ENCODE measurements at places on chromosomes 5 and 9. TPM values are rescaled to one million over a fixed set of nuclear protein-coding genes. Genes with fewer than 3 reads are reported as not detected.

DNA sequence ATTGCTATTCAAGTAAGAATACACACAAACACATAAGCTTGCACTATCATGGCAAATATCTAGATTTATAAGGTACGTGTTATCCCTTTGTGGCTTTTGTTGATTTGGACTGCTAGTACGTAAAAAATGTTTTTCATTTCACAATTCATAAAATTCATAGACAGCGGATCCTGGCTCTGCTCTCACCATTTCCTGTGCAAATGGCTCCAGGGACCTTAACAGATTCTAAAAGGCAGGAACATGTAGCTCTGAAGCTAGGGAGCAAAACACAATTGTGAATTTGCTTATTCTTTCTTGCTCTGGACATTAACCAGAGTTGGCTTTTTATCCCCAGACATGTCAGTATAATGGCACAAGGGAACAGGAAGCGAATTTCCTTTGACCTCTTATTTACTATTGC, 1019.9 kb upstream of the WWC1 start:
- DNase-seq, result no peak

The IFNA16 gene
- polyA plus RNA-seq, result not detected

The NUTM2G gene
- 0.82 TPM for polyA plus RNA-seq

GRCh38 chr5:78527054-78527859, 121.3 kb downstream of the LHFPL2 start:
- no peak for DNase-seq

DNA sequence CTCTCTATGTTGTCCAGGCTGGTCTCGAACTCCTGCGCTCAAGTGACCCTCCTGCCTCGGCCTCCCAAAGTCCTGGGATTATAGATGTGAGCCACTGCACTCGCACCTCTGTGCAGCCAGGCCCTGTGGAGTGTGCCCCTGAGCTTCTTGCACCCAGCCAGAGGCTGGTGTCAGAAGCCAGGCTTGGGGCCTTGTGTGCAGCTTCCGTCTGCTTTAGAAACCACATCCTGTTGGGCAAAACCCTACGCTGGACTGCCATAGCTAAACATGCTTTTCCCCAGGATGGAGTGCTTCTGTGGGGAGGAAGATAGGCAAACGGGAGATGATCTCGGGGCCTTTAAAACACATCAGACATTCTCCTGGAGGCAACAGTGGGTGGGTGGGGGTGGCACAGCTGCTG, 40.1 kb downstream of the PRRT1B start:
- DNase-seq, result no peak

DNA sequence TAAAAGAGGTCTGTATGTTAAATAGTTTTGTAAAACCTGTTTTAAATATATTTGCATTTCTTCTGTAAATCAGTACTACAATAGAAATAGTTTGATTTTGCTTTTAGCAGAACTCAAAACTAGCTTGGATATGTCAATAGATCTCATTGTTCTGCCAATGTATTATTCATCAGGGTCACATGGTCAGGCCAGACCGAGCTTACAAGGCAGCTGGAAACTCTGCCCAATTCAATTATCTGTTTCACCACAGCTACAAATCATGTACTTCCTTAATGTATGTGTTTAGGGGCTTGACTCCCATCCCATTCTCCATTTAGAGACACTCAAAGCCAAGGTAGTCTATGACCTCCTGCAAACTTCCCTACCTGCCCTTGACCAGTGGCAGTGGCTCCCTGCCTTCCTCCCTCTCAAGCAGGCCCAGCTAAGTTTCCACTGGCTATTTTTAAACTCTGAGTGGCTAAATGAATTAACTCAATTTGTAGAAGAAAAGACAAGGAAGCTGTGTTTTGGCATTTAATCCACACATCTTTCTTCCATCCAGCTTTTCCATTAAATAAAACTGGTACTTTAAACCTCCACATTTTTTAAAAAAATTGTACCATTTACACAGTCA, 46.4 kb upstream of the SELENOP start:
- DNase-seq, result no peak

GRCh38 chr5:150261231-150261630, 28.3 kb downstream of the CAMK2A start:
- DNase-seq, result no peak

The CA9 gene
- polyA plus RNA-seq, result not detected

The PCDHB5 gene
- polyA plus RNA-seq, result 7.2 TPM

DNA sequence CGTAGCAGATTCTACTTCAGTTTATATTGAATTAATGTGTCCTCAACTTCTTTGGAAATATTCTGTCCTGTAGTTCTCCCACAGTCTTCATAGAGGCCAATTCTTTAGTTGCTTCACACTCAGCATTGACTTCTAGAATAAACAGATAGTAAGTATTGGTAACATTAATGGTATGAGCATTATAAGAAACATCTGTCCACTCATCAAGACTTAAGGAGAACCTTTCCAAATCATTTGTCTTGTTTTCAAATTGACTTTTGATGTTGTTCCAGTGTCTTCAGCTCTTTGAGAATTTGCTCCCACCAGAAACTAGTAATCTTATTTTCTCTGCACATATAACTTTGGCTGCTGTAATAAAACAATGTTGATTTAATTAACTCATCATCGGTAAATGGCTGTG, 18.3 kb downstream of the RANBP17 start:
- DNase-seq, result no peak

- no peak for DNase-seq
Measured at GRCh38 chr9:3840311-3840710, 314.5 kb upstream of the RFX3 start.

DNA sequence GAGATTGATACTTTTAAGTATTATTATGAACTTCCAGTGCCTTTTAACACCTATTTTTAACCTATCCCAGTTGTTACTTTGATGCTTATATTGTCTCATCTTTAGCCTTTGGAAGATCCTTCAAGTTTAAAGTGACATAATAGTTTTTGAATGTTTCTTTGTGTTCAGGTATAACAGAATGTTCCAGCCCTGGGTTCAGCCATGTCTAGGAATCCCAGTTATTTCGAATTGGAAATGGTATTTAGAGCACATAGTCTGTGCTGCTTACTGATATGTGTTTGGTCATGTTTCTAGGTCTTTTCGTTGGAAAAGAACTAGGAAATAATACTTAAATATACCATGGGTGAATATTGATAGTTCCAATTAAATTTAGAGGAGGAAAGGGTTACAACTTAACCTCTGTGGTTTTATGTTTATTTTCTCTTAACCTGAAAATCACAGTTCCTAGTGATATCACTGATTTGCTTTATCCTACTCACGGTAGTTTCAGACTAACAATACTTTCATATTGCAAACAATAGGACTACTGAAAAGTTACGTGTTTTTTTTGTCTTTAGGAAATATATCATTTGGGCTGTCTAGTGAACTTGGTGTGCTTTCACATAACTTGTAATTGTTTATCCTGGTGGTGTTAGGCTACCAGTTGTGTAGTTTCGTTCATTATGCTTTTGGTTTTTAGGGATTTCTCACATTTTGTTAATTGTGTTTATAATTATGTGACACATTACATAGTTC, 37.8 kb downstream of the UHRF2 start:
- DNase-seq, result no peak

DNA sequence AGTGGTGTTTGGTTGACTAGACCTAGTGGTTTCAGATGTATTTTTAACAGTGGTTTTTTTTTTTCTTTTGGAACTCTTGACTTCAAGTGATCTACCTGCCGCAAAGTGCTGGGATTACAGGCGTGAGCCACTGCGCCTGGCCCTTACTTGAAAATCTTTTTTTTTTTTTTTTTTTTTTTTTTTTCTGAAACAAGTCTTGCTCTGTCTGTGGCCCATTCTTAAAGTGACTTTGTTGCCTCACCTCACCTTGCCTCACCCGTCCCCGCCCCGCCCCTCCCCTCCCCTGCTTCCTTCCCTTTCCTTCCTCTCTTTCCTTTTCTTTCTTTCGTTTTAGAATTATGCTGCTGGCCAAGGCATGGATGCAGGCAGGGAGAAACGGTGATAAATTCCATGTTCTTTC, 26.0 kb downstream of the GPBP1 start:
- DNase-seq, result no peak

The DRD1 gene
- not detected for polyA plus RNA-seq

The KCTD16 gene
- 2.4 TPM for polyA plus RNA-seq

DNA sequence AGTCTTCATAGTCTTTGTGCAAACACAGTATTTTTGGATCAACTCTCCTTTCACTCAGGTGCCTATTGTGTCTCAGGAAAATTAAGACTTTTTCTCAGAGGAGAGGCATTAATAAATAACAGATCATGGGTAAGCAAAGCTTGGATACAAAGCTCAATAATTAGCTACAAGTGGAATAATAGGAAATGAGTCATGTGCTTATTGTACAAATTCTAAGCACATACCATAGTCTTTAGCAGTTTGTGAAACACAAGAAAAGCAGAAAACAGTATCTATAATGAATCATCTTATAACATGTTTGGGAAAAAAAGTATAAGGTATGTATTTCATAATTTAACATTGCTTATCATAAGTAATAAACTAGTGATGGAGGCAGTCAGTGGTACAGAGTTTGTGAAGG, 477.0 kb downstream of the CDH10 start:
- DNase-seq, result no peak

The GRXCR2 gene
- not detected for polyA plus RNA-seq

- DNase-seq, result no peak
Measured at GRCh38 chr9:124444166-124444565, 6.1 kb upstream of the ADGRD2 start.

DNA sequence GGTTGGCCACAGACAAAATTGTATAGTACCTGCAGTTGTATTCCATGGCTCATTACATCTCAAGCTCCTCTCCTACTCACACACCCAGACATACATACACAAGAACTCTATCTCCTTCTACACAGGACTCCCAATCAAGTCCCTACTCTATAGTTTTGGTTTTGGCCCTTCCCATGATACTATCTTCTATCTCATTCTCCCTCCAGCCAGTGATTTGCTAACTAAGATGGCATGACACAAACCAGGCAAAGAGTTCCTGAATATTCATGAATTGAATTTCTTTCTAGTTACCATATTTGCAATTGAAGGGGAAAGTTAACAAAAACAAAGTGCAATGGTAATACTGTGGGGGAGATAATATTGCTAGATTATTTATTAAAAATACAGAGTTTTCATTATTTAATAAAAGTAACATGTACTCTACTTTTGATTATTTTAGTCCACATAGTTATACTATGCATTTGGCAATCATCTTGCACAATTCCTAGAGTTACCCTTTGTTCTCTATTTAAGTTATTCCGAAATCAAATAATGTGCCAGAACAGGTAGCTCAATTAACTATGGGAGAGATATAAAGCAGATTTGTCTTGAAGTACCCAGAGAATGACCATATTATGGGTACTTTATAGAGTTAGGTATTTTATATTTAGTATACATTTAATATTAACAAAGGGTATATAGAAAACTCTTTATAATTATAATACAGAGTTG, 9.6 kb upstream of the LURAP1L start:
- no peak for DNase-seq

- no peak for DNase-seq
Measured at GRCh38 chr5:10831419-10831818, 70.4 kb upstream of the DAP start.

GRCh38 chr5:107572715-107573368, 97.9 kb downstream of the EFNA5 start:
- no peak for DNase-seq

- no peak for DNase-seq
Measured at GRCh38 chr9:77679088-77679487, 31.0 kb upstream of the GNA14 start.

GRCh38 chr9:126752881-126753670, 51.8 kb upstream of the ZBTB43 start:
- DNase-seq, result no peak

The GAS1 gene
- polyA plus RNA-seq, result 57.3 TPM

The CRHBP gene
- 28.8 TPM for polyA plus RNA-seq

The PCDHGA8 gene
- polyA plus RNA-seq, result 0.31 TPM

The GLRA1 gene
- polyA plus RNA-seq, result 0.10 TPM

DNA sequence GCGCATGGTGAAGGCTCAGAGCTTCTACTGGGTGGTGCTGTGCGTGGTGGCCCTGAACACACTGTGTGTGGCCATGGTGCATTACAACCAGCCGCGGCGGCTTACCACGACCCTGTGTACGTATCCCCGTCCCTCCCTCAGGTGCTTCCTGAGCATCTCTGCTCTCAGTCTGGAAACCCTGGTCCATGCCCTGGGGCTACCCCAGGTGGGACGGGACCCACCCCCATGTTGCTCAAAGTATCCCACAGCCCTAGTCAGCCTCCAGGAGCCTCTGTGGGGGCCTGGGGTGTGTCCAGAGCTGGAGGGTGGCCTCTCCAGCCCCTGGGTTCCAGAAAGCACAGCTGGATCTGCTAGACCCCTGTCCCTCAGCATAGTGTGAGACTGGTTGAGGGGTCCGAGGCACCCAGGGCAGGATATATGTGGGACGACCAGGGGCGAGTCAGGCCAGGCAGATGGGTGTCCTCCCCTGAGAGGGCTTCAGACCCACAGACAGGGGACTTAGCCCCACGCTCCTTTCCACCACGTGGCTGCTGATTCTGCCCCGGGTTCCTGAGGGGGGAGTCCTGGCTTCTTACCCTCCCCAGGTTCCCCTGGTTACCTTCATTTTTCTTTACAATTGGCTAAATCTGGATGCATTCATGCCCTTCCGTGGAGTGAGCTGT, 94.0 kb downstream of the CACNA1B start:
- DNase-seq, result no peak

GRCh38 chr5:154786414-154786813, 31.2 kb downstream of the LARP1 start:
- DNase-seq, result no peak

GRCh38 chr5:172648755-172649154, 7.7 kb downstream of the NEURL1B start:
- DNase-seq, result no peak

DNA sequence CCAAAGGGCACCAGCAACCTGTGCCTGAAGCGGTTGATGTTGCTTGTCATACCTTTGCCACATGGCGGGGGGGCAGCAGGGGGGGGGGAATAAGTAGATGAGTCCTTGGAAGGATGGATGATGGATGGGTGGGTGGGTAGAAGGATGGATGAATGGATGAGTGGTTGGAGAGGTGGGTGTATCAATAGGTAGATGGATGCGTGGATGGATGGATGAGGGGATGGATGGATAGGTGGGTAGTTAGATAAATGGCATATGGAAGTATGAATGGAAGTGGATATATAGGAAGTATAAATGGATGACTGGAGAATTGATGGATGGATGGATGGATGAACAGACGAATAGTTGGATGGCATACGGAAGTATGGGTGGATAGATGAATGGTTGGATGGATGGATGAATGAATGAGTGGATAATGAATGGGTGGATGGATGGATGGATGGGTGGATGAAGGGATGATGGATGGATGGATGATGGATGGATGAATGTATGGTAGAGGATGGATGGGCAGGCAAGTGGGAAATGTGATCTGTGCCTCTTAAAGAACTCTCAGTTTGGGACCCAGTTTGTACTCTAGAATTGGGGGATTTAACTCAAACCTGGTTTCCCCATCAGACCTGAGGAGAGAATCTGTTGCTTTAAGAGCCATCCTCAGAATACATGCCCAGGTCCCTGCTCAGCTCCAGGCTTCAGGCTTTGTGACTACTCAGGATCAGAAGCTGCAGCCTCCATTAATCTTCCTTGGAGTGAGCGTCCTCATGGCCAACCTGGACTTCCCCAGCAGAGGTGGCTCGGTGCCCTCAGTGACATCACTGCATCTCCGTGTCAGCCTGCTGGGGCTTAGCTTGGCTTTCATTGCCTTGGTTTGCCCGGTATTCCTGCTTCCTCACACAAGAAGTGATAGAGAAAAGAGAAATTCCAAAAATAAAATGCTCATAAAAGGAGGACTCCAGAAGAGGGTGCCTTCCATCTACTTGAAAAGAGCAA, 27.6 kb upstream of the SUSD3 start:
- DNase-seq, result no peak

GRCh38 chr5:100444961-100445360, 90.2 kb upstream of the FAM174A start:
- DNase-seq, result no peak
